Stimulated activated CD4-positive, alpha-beta T cell treated with anti-CD3 and anti-CD28 coated beads, Interleukin-1b, Interleukin-23, amount 100 ng/mL, for 24 hours (primary cell): ENCODE measurements at places on chromosomes 11 and 22.

DNA sequence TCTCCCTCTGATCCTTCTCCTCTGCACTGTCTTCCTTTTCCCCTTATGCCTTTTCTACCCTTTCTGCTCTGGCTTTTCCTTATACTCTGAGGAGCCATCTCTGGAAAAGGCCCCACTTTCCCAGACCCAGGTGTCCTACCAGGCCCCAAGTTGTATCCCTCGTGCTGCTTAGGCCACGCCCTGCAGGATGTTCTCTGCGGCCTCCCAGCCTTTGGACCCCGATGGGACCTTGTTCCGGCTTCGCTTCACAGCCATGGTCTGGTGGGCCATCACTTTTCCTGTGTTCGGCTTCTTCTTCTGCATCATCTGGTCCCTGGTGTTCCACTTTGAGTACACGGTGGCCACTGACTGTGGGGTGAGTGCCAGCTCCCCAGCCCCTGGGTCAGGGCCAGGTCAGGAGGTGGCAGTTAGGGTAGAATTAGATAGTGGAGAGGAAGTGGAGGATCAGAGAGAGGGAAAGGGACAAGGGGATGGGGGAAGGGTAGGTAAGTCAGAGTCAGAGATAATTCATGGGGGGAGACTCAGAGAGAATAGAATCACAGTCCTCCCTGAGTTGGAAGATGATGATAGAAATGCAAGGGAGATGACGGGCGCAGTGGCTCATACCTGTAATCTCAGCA lies 8.9 kb downstream of the PGAP2 start:
- DNase-seq, result no peak

DNA sequence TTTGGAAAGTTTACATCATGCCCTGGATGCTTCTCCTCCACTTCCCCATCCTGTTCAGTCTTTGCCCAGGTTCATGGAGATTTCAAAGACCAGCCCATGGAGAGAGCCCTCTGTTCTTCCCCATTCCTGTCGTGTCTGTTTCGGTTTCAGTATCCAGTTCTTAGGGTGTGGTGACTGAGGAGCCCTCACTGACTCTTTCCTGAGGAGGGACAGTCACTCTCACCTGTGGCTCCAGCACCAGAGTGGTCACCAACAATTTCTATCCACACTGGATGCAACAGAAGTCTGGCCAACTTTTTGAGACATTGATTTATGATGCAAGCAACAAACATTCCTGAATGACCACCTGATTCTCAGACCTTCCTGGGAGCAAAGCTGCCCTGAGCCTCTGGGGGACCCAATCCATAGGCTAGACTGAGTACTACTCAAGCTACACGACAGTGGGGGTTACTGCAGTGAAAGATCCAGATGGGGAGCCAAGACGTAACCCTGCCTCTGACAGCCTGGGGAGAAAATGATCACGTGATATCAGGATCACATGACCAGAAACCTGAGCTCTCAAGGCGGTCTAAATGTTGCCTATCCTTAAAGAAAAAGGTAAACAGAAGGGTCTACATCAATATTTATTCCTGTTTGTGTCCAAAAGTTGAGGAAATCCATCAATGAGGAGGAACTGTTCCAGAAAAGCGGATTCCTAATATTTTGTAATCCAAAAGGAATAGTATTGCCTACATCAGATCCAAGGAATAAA lies 76.2 kb upstream of the VPREB1 start:
- no peak for DNase-seq

- no peak for DNase-seq
These were observed 94.5 kb downstream of the RPS6KA4 start for GRCh38 chr11:64453466-64453865.

DNA sequence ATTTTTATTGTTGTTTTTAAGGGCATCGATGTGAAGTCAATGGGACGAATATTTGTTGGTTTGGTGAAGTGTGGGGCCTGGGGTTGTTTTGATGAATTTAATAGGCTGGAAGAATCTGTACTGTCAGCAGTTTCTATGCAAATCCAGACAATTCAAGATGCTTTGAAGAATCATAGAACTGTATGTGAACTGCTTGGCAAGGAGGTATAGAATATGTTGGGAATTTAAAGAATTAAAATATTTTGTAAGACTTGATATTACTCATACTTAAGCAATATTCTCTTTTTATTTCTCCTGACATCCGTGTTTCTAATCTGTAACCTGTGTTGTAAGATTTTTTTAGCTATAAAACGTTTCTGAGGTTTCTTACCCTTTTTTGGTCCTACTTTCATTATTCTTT lies 61.6 kb downstream of the DYNC2H1 start:
- no peak for DNase-seq

DNA sequence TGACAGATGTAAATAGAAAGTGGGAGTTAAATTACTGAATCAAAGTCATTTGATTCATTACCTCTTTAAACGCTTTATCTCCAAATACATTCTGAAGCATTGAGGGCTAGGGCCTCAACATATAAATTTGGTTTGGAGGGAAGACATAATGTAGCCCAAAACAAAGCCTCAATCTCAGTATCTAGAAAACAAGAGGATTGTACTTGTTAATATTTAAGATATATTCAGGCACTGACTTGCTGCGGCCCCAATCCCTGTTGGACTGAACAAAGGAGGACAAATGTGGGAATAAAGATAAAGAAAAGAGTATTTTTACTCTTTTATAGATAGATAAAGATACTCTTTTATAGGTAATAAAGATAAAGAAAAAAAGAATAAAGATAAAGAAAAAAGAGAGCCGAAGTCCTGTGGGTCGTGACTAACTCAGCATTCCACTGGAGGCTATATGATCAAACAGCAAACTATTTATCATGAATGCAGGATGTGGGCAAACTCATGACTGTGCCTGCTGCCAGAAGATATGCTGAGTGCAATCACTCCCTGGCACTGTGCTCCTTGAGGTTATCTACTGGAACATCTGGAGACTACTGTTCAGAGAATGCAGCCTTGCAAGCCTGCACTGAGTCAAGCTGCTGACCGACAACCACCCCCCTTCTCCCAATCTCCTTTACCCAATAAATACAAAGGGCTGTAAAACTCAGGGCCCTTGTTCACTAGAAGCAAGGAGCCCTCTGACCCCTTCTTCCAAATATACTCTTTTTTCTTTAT lies 6.9 kb downstream of the OR10V1 start:
- DNase-seq, result no peak

GRCh38 chr22:46754110-46754799 lies 8.2 kb upstream of the TBC1D22A start:
- no peak for DNase-seq

DNA sequence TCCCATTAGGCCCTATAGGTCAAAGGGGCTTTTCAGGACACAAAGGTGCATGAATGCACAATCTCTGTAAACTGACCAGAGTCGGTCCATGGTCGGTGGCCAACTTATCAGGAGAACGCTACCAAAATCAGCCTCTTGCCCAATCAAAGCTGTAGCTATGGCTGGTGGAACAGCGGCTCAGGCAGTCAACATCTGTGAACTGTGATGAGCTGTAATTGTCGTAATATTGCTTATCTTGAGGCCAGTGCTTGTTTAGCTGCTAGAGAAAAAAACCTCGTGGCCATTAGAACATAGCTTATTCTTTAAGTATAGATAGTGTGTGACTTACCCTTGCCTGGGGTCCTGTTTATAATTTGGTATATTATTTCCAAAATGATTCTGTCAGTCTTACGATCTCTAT lies 14.4 kb upstream of the CHST1 start:
- DNase-seq, result no peak

- DNase-seq, result no peak
These were observed 27.8 kb upstream of the CCDC134 start for GRCh38 chr22:41772645-41773044.

GRCh38 chr11:111726301-111726713 lies 39.9 kb downstream of the PPP2R1B start:
- no peak for DNase-seq

GRCh38 chr22:38137876-38138687 lies 27.6 kb upstream of the BAIAP2L2 start:
- no peak for DNase-seq

DNA sequence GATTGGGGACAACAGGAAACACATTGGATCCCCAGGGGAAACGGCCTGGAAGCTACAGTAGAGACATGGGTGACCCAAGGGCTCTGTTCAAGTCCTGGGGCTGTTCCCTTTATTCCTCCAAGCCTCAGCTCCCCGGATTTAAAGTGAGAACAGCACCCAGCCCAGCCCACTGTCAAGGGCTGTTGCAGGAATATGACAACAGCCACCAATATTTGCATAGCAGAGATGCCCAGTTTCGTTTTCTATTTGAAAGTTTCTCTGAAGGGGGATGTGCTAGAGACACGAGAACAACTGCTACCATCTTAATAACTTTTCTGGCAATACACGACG lies 81.1 kb upstream of the WNT7B start:
- no peak for DNase-seq

- DNase-seq, result no peak
These were observed 95.6 kb downstream of the LDLRAD3 start for GRCh38 chr11:36039471-36039870.

GRCh38 chr11:20444535-20444934 lies 57.0 kb downstream of the PRMT3 start:
- no peak for DNase-seq

DNA sequence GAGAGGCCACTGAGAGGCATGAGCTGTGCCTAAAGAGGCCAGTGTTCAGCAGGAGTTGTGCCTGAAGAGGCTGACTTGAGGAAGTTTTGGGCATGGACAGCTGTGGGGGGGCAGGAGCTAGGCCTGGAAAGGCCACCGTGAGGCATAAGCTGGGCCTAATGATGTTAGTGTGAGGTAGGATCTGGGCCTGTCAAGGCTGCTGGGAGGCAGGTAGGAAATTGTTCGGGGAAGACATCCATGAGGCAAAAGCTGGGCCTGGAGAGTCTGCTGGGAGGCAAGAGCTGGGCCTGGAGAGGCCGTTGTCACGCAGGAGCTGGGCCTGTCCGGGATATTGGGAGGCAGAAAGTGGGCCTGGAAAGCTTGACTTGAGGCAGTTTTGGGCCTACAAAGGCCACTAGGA lies 44.9 kb downstream of the OR4C45 start:
- no peak for DNase-seq

DNA sequence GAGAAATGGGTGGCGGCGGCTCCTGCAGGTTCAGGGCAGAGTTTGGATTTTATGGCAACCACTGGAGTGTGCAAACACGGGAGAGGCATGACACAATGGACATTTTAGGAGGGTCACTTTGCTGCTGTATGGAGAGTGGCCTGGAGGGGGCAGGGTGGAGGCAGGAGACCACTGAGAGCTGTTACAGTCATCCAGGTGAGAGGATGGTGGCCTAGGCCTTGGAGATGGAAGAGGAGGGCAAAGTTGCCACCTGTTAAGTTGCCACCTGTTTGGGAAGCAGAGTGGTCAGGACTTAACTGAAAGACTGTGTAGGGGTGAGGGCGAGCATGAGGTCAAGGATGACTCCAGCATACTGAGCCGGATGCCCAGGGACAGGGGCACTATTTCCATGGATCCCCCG lies 2.3 kb upstream of the RAD9A start:
- no peak for DNase-seq

DNA sequence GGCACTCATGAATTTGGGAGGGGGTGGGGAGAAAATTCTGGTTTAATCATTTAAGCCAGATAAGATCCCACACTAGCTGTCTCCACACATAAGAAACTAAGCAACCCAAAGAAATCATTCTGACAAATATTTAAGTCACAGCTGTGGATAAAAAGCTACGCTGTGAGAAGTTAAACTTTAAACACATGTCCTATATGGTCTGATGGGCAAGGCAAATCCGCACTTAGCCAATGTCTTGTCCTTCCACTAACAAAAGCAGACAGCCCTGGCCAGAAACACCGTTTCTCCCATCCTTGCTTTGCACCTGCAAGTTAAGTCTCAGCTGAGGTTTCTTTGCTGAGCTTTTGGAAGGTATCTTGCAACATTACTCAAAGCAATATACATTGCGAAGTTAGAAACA lies 68.0 kb downstream of the ETS1 start:
- DNase-seq, result no peak

DNA sequence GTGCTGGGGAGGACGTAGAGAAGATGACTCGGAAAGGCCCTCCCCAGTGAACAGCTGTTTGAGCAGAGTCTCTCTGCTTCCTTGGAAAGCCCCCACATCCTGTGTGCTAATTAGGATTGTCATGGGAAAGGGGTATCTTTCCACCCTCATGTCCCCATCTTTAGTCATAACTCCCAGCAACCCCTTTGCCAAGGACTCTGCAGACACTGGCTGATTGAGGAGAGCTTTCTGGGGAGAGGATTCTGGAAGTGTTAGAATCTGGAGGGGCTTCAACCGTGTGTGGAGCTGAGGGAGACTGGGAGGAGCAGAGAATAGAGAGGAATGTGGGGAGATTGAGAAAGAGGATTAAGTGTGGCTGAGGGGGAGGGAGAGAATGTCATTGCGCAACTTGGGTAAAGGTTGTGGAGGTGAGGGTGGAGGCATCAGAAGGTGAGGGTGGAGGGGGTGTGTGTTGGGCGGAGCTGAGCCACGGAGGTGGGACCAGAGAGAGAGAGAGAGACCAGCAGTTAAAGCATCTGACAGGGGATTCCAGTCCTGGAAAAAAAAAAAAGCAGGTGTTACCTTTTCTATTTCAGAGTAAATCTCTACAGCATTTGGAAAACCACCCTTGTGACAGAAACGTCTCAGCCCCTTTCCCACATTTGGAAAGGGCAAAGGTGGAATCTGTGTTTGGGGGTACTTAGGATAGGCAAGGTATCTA lies 2.2 kb downstream of the DTX4 start:
- DNase-seq, result no peak

DNA sequence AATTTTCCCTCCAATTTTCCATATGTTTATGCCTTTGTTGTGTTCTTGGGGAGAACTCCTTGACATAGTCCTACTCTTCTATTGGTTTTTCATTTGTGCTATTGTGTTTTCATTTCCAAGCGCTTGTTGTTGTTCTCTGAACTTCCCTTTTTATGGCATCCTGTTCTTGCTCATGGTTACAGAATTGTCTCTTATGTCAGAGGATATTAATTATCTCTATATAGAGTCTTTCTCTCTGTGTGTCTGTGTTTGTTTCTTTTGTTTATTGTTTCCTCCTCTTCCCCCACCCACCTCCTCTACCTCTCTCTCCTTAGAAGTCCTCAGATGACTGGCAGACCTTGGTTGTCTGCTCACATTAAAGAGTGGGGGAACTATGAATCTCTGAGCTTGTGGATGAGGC lies 69.9 kb downstream of the HORMAD2 start:
- no peak for DNase-seq

- DNase-seq, result no peak
These were observed 4.9 kb downstream of the GLYAT start for GRCh38 chr11:58726737-58727414.

DNA sequence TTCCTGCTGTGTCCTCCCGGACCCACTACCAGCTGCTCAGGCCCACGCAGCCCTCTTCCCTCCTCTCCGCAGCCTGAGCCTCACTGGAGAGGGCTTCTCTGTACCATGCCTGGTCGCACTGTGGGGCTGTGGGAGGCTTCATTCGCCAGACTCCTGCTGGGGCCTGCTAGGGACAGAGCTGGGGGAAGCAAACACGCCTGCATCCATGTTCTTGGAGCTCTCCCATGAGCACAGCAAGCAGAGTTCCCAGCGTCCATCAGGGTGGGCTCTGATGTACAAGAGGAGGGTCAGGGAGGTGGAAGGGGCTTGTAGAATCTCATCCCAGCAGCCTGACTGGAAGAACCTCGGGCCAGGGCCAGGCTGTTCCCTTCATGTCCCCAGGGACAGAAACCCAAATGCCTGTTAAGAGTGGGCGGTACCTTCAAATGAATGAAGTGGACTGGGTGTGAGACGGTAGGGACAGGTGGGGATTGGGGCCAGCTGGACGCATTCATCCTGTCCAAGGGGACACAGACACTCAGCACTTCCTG lies 59.9 kb downstream of the MPPED1 start:
- DNase-seq, result no peak

- no peak for DNase-seq
These were observed 260.4 kb upstream of the ARHGAP20 start for GRCh38 chr11:110972640-110973039.
